Endothelial cell (in vitro differentiated cells): ENCODE measurements at places on chromosomes 11 and 22. TPM values are rescaled to one million over a fixed set of nuclear protein-coding genes. Genes with fewer than 3 reads are reported as not detected.

CNTF gene
- total RNA-seq, result 1.6 TPM

DKK3 gene
- total RNA-seq, result 8.4 TPM

GPHA2 gene
- total RNA-seq, result not detected

PRODH gene
- total RNA-seq, result 1.8 TPM

PLA2G3 gene
- total RNA-seq, result 2.8 TPM

OR51I1 gene
- total RNA-seq, result 1.2 TPM

KCNJ4 gene
- total RNA-seq, result 0.21 TPM

OR9I1 gene
- total RNA-seq, result not detected

OPCML gene
- total RNA-seq, result 4.1 TPM

RASD2 gene
- total RNA-seq, result not detected

GRCh38 chr11:65692367-65692766 lies 19.7 kb upstream of the KAT5 start:
- DNase-seq, result no peak

DNA sequence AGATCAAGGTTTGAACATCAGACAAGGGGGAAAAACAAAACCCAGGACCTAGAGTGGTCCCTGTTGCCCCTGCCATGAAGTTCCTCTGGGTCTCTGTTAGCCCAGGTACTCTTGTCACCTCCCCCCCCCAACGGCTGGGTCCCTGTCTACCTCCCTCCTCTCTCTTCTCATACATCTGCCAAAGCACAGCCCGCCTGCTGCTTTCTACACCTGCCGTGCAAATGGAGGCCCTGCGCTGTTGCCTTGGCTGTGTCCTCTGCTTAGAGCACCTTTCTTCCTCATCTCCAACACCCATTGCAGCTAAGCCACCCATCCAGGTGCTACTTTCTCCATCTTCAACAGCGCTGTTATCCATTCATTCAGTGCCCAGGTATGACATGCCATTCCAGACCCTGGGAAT lies 99.2 kb downstream of the TP53I11 start:
- no peak for DNase-seq

GRCh38 chr11:77471558-77472193 lies 2.2 kb downstream of the PAK1 start:
- peak; percentile 51 for DNase-seq

DNA sequence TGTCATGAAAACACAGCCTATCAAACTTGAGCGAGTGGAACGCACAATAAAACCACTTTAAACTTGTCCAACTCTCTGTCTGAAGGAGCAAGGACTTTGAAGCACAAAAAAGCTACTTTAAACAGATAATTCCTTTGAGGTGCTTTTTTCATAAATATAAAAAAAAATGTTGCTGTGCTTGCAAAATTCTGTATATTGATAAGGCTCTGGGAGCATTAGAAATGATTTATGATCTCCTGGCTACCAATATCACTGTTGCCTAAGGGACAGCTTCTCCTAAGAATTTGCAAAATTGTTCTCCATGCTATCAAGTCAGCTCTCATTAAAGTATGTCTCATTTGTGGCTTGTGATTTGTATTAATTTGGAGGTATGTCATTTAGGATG lies 37.6 kb upstream of the LDLRAD3 start:
- no peak for DNase-seq

- DNase-seq, result no peak
These were observed 1.6 kb downstream of the SUN2 start for GRCh38 chr22:38753948-38754750.

- no peak for DNase-seq
These were observed 101.4 kb upstream of the MTNR1B start for GRCh38 chr11:92867913-92868619.

GRCh38 chr11:31818425-31818755 lies 7.3 kb upstream of the PAX6 start:
- DNase-seq, result no peak

- no peak for DNase-seq
These were observed 25.5 kb downstream of the DDI1 start for GRCh38 chr11:104061853-104062521.

- DNase-seq, result no peak
These were observed 61.0 kb upstream of the NAV2 start for GRCh38 chr11:19651653-19652052.

- DNase-seq, result no peak
These were observed 1458.6 kb downstream of the BRD1 start for GRCh38 chr22:48368975-48369525.

DNA sequence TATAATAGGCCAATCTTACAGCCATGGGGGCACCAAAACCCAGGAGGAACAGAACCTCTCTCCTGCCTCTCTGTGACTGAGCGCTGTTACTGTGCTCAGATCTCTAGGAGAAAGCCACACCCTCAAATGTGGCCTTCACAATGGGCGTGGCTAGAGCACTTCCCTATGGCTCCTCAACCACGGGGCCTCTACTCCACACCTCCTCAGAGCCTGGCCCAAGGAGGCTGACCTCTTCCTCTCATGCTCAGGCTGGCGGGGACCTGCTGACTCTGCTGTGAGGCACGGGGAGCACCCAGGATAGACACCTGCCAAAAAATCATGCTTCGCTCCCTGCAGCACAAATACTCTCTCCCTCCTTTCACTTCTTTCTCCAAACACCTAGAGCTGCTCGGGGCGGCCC lies 41.0 kb downstream of the C11orf58 start:
- DNase-seq, result no peak

- DNase-seq, result no peak
These were observed 105.3 kb upstream of the KIRREL3 start for GRCh38 chr11:127105593-127106541.

DNA sequence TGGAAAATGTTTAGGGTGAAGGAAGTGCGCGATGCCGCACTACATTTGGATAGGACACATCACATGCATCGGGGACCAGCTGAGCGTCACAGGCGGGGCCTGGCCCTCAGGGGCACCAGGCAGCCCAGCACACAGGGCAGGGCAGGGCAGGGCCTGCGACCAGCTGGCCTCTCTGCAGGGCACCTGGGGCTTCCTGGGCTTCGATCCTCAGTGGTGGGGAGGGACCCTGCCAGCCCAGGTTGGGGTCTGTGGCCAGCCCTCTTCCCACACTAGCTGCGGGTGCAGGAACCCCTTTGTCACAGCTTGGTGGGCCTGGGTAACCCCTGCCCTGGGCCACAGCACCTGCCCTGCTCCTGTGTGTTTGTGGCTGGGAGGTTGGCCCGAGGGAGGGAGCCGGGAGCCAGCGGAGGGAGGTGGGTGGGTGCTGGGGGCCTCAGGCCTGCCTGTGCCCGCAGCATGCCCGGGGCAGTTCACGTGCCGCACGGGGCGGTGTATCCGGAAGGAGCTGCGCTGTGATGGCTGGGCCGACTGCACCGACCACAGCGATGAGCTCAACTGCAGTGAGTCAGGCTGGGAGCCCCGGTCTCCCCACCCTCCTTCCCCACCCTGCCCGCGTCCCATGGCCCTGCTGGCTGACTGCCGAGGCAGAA lies 37.9 kb downstream of the ST14 start:
- DNase-seq, result no peak

DNA sequence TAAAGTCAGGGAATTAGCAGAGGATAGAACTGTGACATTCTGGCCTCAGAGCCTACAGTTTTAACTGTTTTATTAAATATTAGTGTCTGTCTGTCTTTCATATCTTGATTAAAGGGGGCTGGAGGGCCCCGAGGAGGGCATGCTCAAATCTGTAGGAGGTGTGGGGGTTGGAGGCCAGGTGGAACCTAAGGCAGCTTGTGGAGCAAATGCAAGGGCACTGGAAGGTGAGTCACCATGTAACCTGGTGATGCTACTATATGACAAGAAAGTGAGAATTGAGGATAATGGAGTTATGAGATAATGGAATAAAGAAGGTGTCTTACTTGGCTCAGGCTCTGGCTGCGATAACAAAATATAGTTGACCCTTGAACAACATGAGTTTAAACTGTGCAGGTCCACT lies 27.3 kb upstream of the TMEM86A start:
- no peak for DNase-seq

GRCh38 chr11:75398906-75399305 lies 412 bp upstream of the RPS3 start:
- no peak for DNase-seq

DNA sequence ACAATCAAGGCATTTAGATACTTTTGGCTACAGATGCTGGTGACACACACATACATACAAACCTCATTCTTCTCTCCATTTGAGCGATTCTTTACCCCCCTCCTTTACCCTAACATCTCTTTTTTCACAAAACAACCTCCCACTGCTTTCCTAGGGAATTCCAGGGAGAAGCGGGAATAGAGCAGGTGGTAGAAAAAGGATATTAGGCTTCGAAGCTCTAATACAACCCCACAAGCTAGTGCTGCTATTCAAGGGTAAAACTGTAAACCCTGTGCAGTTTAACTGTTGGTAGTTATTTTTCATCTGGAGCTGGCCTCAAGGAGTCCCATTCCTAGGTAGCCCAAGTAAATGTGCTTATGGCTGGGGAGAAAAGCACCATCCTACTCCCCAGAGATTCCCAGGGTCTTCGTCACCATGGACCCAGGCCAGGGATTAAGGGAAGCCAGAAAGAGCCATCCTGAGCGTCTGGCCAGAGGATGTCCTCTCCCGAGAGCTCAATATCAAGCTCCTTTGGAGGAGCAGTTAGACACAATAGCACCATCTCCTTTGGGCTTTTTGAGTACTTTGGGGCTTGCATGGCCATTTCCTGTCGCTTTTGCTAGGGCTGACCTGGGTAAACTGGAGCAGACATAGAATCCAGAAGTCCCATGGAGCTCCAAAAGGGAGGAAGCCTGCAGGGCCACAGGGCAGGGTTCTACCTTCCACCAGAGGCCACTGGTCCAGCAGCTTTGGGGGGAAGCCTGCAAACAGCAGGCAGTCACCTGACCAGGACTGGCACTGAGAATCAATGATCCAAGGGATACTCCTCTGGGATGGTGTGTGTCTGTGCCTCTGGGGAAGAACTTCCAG lies 3.1 kb downstream of the MAML2 start:
- no peak for DNase-seq

GRCh38 chr11:74672956-74673692 lies 58.1 kb downstream of the CHRDL2 start:
- DNase-seq, result no peak

- DNase-seq, result no peak
These were observed 55.8 kb downstream of the PPME1 start for GRCh38 chr11:74226907-74227306.

DNA sequence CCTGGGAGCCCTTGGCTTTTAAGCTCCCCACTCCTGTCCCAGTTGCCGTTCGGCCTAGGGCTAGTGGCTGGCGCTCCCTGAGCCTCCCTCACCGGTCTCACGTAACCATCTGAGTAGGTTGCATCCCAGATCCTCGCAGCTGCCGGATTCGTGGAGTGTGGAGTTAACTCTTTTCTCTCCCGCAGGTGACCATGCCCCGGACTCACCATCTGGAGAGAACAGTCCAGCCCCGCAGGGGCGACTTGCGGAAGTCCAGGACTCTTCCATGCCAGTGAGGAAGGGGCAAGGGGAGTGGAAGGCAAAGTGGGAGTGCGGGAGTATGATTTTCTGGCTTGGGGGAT lies 902 bp downstream of the MUS81 start:
- no peak for DNase-seq
